Fibroblast of skin of back (primary cell): ENCODE measurements at places on chromosomes 3 and 15.

GRCh38 chr3:46900356-46900755 is 22.8 kb downstream of the PTH1R start:
- no peak for DNase-seq

DNA sequence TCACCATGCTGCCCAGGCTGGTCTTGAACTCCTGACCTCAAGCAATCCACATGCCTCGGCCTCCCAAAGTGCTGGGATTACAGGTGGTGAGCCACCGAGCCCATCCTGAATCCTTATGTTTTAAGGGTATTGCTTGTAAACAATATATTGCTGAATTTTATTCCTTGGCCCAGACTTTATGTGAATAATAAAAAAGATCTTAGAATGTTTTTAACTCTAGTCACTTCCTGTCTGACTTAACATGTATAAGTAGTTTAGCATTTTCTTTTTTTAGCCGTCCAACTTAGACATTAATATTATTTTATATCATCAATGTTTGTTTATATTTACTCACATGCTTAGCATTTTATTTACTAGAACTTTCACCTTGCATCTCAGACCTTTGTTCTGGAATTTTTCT is 9.2 kb upstream of the EIF2B5 start:
- DNase-seq: peak; percentile 23

GRCh38 chr3:187072102-187072501 is 67.2 kb downstream of the RPL39L start:
- DNase-seq: no peak

- DNase-seq: peak; percentile 32
Observed at GRCh38 chr3:61955483-61955882, 394.1 kb downstream of the PTPRG start.

GRCh38 chr15:31442699-31443111 is 116.1 kb downstream of the KLF13 start:
- DNase-seq: peak; percentile 98

GRCh38 chr3:83048556-83048955 is 1287.1 kb upstream of the GBE1 start:
- no peak for DNase-seq

- no peak for DNase-seq
Observed at GRCh38 chr3:42314411-42314810, 48.4 kb upstream of the CCK start.

DNA sequence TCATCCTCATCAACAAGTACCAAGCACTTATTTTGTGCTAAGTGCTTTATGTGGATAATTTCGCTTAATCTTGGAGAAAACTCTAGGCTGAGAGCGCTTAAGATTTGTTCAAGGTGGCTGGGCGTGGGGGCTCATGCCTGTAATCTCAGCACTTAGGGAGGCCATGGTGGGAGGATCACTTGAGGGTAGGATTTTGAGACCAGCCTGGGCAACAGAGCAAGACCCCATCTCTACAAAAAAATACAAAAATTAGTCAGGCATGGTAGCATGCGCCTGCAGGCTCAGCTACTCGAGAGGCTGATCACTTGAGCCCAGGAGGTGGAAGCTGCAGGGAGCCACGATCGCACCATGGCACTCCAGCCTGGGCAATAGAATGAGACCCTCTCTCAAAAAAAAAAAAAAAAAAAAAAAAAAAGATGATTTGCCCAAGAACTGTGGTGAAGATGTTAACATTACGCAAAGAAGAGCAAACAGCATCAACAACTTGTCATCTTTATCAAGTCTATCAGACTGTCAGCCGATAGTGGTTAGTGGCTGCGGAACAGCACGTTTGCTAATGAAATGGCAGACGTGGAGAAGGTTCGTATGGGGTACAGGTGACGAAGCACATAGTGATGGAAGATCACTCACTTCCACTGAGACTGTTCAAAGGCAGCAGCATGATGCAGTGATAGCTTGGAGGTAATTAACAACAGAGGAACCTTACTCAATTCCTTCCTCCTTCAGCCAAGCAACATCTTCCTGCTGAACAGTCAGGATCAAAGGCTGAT is 27.7 kb downstream of the NRROS start:
- DNase-seq: no peak

- DNase-seq: no peak
Observed at GRCh38 chr15:38602910-38603670, 38.5 kb upstream of the RASGRP1 start.

DNA sequence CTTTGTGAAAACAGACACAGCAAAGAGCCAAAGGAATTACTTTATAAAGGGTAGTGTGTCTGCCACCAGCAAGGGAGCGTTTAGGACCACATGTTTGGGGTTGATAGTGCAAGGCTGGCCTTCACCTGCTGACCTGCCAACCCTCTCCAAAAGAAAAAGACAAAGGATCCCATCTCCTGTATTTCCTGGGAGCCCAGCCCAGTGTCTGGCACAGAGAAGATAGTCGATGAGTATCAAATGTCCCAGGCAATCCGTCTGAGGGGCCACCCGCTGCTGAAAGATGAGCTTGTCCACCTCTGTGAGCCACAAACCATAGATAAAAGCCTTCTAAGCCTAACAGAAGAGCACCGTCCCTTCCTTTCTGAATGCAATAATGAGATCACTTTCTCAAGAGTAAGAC is 154.8 kb upstream of the CTNNB1 start:
- no peak for DNase-seq

DNA sequence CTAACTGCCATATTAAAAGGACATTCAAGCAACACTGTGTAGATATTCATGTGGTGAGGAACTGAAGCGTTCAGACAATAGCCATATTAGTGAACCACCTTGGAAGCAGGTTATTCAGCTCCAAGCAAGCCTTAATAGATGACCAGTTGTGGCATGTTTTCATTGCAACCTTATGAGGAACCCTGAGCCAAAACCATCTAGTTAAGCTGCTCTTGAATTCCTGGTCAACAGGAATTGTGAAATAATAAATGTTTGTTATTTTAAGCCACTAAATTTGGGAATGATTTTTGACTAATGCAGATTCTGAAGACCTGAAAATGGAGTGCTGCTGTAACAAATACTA is 73.0 kb downstream of the SPRED1 start:
- DNase-seq: no peak

DNA sequence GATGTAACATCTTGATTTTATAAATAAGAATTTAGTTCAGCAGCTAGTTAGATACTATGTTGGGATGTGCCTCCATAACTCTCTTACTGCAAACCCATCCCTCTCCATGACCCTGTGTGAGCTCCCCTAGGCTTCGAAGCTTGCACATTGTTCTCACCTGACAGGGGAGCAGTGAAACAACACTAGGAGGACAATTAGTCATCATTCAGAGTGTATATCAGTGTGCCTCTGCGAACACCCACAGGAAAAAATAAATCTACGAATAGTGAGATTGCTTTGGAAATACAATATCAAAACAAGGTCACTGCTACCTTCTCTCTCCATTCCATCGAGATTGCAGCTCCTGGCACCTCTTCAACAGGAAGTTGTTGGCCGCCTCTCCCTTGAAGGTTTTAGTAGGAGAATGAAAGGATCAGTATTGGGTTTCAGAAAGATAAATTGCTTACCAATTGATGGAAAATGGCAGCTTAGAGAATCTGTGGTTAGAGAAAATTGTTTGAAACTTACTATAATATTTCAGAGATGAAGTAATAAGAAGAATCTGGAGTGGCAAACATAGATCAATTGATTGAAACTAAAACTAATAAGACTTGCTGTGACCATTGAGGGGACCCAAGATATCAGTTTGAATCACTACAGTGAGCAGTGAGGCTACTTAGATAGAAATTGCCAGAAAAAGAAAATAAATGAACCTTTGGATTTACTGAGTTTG is 103.2 kb downstream of the CHL1 start:
- no peak for DNase-seq

DNA sequence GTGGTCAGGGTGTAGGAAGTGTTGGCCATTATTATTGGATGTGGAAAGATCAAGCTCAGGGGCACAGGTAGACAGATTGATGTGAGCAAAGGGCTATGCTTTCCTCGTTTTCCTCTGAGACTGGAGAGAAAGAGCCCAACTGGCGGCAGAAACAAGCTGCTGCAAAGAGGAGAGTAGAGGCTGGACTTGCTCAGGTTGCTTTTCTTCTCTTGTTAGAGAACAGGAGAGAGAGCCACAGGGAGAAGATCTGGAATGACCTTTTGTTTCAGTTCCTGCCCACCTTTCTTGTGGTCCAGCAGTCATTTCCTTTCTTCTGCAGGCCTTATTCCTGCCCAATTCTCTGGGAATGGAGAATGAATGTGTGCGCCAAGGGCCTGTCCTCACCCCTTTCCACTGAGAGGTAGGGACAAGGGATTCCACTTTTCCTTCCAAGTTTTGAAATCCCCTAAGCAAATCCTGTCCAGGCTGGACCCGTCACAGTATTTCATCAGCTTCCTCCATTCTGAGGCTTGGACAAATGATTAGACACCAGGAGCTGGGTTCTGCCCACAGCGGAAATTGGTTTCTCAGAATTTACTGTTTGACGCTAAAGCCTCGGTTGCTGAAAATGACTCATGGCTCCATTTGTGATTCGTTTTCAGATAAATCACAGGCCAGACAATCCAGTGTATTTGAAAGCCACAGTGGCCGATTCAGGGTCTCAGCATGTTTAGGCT is 16.1 kb downstream of the ZNF80 start:
- DNase-seq: no peak

DNA sequence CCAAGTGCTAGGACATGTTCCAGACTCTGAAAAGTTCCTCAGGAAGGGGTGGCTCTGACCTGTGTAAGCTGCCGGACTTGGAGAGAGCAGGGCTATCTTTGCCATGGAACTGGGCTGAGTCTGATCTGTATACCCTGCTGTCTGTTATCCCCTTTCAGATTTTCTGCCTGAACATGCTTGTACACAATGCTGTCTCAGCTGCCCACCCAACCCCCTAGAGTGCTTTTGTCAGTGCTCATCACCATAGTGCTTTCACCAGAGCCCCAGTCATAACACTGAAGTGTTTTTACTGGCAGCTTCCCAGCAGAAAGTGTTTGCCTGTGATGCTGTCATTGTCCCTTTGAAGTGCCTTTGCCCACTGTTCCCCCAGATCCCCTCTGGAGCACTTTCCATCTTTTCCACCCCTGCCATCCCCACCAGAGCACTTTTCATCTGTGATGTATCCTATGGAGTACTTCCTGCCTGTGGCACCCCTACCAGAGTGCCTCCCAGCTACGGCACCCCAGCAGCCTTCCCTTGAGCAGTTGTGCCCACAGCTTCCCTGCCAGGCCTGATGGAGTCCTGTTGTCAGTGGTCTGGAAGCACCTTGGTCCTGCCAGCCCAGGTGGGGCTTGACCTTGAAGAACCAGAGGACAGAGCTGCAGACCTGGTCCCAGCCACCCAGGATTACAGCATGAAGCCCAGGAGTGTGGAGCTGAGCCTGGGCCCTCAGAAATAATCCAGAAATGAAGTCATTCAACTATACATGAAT is 397.7 kb downstream of the DIPK2A start:
- DNase-seq: peak; percentile 69

DNA sequence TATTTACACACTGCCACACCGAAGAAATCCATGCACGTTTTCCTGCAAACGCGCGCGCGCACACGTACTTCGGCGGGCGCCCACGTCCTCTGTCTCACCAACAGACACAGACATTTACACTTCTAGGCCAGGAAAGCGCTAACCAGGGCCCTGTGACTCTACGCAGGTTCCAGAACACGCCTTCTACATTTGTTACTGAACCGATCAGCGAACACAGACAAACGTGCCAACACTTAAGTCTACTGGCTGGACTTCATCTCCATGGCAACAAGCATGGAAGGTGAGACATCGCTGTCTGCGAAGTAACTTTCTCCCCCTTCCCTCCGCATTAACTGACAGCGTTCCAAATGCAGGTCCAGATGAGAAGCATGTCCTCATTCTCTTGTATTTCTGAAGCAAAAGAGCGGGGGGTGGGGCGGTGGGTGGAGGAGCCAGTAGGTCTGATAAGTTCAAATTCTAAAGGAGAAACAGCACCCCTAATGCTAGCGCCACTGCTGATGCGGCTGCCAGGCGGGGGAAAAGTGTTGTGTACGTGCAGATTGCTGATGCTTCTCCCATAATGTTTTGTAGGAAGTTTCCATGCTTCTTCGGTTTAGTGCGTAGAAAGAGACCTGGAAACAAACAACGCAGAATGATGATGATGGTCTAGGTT is at the start of gene CTXN2:
Gene CTXN2 (plus strand): TSS at position 92 of the 652 bp plus-strand sequence. CDS start 9,636 bp downstream, outside the sequence.
- no peak for DNase-seq

- no peak for DNase-seq
Observed at GRCh38 chr3:118244761-118245160, 789.9 kb downstream of the IGSF11 start.

- no peak for DNase-seq
Observed at GRCh38 chr3:144127014-144127413, 155.4 kb downstream of the DIPK2A start.

- DNase-seq: no peak
Observed at GRCh38 chr15:29086001-29086400, 183.6 kb downstream of the NSMCE3 start.

GRCh38 chr15:68366314-68366713 is 65.6 kb downstream of the ITGA11 start:
- DNase-seq: peak; percentile 41

GRCh38 chr3:58288011-58288728 is 17.9 kb upstream of the RPP14 start:
- DNase-seq: no peak

DNA sequence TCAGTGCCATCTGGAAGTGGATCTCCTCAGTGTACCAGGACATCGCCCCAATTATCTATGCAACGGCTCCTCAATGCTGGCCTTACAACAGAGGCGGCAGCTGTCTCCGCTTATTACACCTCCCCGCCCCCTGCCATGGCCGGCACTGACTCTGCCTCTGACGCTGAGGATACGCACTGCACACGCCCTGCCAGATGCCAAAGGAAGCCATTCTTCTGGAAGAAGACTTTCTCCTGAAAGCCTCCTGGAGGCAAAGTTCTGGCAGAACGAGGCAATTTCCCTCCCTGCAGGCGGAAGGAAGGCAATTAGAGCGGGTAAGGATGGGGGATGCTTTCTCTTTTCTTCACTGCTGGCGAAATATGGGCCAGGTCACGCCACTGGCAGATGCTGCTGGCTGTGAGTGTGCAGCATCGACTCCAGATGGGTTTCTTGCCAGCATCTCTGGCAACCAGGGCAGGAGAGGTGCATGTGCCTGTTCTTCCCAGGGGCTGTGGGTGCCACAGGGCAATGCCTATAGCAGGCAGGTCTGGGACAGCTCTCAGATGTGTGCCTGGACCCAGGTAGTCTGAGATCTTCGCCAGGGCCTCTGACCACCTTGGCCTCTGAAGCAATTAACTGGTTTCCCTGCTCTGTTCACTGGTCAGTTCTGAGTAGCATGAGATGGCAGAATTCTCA is 62.2 kb upstream of the MRPS22 start:
- peak; percentile 44 for DNase-seq

DNA sequence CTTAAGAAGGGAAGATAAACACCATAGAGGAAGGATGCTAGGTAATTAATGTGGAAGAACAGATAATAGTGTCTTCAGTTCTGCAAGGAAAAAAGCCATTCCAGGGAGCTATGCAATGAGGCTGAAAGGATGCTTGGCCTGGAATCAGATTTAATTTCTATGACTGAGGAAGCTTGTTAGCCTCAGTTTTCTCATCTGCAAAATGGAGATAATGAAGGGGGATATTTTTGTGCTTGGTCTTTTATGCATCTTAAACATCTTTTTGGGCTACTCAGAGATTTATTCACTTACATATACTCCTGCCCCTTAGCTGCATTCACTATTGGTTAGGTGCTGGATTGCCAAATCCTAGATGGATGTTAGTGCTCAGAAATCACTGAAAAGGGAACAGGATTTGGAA is 16.7 kb downstream of the DNAJB11 start:
- no peak for DNase-seq

GRCh38 chr15:43702701-43703424 is 9.2 kb downstream of the CKMT1A start:
- DNase-seq: no peak
